ENCODE measurements at places on chromosomes 1 and 21. TPM values are rescaled to one million over a fixed set of nuclear protein-coding genes. Genes with fewer than 3 reads are reported as not detected.

The OR2M4 gene
- not detected for total RNA-seq

The VSIG8 gene
- 0.33 TPM for total RNA-seq

The PTPRC gene
- 588 TPM for total RNA-seq

The LRRC38 gene
- not detected for total RNA-seq

The OSCP1 gene
- total RNA-seq: 1.1 TPM

The FCRL6 gene
- 7.5 TPM for total RNA-seq

Data from spleen (tissue), 13 donors.